Stimulated activated naive CD8-positive, alpha-beta T cell treated with anti-CD3 and anti-CD28 coated beads, Interleukin-15, amount 100 ng/mL, for 72 hours (primary cell): ENCODE measurements at places on chromosomes 7 and 10.

DNA sequence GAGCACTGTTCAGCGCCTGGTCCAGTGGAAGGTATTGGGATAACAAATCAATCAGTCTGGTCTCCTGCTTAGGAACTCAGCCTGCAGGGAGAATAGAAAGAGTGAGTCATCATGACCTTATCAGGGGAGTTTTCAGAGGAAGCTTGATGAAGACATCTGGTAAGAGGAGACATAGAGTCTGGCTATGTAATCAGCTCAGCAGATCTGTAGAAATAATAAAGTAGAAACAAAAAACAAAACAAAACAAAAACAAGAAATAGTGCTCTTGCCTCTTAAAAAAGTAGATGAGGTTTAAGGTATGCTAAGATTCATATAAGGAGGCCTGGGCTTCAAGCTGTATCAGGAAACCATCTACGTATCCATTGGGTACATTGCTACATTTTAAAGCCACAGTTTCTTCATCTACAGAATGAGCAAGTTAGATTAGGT, 14.4 kb downstream of the TAS2R41 start:
- no peak for DNase-seq

DNA sequence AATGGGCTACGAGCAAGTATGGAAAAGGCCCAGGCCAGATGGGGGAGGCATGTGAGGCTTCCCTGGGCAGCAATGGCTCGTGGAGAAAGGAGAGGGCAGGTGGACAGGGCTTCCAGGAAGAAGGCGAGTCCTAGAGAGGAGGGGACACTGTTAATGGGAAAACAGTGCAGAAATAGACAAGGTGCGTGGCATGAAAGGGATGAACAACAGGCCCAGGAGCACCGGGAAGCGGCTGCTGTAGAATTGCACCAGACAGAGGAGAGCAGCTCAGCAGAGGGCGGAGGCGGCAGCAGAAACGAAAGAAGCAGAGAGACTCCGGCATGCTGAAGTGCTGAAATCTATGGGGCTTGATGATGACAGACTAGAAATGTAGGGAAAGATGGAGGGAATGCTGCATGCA, 102.1 kb downstream of the PIP4K2A start:
- no peak for DNase-seq

GRCh38 chr10:124672181-124672638, 72.0 kb downstream of the FAM53B start:
- no peak for DNase-seq

DNA sequence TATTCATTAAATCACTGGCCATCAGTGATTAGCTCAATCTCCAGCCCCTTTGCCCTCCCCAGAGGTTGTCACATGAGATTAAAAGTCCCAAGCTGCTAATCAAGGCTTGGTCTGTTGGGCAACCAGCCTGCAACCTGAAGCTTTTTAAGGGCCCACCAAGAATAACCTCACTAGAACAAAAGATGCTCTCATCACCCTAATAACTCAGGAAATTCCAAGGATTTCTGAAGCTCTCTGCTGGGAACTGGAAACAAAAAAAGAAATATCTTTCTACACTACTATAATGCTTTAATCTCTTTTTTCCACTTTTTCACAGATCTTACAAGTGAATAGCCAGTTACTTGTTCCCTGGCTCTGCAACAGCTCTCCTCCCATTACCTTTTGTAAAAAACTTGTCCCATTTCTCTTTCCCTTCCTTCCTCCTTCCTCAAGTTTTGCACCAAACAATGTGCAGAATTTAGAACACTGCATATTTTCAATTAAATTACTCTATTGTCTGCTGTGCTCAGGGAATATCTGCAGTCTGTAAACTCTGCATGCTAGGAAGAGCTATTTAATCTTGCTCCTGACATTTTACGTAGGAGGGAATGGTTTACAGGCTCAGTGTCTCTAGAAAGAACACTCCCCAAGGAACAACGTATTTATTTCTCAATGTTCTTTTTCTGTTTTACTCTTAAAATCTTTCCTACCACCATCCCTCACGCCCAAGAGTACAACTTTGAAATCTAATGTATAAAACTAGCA, 169.1 kb downstream of the IMMP2L start:
- no peak for DNase-seq

DNA sequence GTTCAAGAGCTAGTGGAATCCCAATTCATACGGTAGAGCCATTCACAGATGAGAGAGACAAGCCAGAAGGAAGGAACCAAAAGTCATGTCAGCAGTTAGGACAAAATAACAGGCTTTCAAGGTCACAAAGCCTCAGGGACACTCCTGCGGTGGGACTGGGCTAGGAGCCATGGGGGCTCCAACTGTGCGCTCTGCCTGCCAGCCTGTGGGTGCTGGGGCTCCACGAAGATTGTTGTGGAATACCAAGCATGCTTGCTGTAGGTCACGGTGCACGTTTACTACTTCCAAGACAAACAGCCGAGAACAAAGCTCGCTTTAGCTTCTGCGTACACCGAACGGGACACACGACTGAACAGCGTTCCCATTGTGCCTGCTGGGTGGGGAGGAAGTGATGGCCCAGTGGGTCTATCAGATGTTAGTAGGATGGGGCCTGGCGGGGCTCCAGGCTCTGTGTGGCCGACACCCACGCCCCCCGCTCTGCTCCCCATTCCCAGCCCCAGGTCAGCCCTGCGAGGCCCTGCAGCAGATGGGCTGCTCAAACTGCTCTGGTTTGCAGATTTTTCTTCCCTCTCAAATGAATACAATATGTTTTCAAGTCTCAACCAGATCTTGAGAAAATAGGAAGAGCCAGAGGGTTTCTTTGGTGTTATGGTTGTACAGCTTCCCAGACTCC, 158.9 kb downstream of the EGFR start:
- DNase-seq, result no peak

- no peak for DNase-seq
Observed at GRCh38 chr10:113038183-113038582, 88.1 kb downstream of the TCF7L2 start.
